ENCODE measurements at places on chromosomes 4 and X.
A peak's percentile ranks its signal among the peaks of the same experiment; 100 is the strongest.

DNA sequence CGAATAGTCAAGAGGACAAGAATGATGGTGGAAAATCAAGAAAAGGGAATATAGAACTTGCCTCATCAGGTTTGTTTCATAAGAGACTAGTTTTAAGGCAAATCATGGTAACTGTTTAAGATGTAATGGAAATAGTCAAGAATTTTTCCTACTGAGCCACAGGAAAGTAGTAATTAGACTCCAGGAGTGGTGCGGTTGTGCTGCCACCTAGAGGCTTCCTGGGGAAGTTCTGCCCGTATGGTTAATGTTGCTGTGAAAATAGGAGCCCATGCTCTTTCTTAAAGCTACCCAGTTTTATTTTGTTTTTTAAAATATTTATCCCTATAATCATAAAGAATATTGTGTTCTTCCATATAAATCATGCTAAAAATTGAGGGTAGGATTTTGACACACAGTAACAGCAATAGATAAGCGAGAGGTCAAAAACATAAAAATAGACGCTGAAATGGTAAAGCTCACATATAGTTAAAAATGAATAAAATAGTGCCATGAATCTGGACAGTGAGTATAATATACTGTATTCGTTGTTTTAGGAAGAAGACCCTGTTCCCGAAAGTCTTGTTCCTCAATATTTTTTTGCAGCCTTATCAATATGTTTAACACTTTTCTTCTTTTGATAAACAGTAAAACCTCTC lies 87.0 kb downstream of the PHOX2B start:
- DNase-seq, result peak; percentile 30

DNA sequence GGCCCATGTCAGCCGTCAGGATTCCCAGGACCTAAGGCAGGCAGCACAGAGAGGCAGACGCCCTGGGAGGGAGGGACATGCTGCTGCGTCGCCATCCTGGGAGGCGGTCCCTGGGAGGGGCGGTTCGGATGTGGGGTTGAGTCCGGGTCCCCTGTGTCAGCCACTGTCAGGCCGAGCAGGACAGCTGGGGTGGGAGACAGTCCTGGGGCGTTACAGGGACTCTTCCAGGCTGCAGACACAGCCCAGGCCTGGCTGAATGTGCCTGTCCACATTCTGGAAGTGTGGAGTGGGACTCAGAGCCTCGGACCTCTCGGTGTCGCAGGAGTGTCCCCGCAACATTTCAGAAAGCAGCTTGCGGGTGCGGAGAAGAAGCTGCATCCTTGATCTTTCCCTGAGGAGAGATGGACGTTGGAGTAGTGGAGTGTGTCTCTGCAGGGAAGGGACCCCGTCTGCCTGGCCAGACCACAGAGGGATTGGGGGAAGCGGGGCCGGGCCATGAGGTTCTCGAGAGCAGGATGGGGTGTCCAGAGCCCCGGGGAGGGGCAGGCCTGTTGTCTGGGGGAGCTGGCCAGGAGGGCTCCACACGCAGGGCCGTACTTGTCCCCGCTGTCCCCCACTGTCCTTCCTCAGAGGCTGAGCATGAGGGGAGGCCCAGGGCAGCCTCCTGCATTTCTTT lies 6.1 kb downstream of the AKAP17A start:
- no peak for DNase-seq

DNA sequence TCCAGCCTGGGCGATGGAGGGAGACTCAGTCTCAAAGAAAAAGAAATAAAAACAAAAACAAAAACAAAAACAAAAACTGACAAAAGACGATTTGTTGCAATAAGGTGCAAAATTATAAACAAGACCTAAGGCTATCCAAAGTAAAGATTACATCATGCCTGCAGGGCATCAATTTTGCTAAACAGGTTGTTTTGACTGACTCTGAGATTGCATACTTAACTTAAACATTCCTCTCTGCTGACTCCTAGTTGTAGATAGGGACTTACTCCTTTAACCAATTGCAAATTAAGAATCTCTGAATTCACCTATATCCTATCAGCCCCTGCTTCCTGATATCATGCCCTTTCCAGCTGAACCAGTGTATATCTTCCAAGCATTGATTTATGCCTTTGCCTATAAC lies 2687.3 kb downstream of the PCDH7 start:
- no peak for DNase-seq

- no peak for DNase-seq
These were observed 795.7 kb upstream of the SLIT2 start for GRCh38 chr4:19455850-19456602.

DNA sequence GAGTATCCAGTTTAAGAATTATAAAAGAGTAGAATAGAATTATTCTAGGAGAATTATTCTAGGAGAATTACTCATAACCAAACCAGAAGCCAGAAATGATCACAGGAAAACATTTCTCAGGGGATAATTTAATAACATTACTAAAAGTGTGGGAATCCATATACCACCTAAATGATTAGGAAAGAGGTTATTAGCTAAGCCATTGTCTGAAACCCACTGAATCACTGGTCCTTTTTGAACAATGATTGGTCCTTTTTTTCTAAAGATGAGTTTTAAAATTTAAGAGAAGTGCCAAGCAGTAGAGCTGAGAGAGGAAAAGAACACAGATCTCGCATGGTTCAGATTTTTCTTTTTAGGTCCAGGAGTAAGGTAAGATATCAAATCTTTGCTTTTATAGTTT lies at the start of gene ODAM:
TSS of gene ODAM (plus strand) at position 301 of the 400 bp plus-strand sequence. CDS start 819 bp downstream, outside the sequence.
- no peak for DNase-seq

GRCh38 chr4:114115526-114115925 lies 136.1 kb upstream of the ARSJ start:
- DNase-seq, result no peak

- no peak for DNase-seq
These were observed 25.4 kb upstream of the CD99 start for GRCh38 chrX:2665387-2666304.

DNA sequence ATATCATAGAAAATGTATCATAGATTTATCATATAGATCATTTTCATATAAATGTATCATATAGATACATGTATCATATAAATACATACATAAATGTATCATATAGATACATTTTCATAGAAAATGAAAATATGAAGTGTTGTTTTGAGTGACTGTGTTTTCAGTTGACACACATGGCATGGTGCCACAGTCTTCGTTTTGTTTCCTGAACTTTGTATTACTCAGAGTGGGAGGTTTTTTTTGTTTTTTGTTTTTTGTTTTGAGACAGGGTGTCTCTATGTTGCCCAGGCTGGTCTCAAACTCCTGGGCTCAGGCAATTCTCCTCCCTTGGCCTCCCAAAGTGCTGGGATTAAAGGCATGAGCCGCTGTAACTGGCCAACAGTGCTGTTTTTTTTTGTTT lies 3.9 kb downstream of the RBM10 start:
- DNase-seq, result no peak

- DNase-seq, result no peak
These were observed 147.7 kb downstream of the DCK start for GRCh38 chr4:71141125-71141524.

DNA sequence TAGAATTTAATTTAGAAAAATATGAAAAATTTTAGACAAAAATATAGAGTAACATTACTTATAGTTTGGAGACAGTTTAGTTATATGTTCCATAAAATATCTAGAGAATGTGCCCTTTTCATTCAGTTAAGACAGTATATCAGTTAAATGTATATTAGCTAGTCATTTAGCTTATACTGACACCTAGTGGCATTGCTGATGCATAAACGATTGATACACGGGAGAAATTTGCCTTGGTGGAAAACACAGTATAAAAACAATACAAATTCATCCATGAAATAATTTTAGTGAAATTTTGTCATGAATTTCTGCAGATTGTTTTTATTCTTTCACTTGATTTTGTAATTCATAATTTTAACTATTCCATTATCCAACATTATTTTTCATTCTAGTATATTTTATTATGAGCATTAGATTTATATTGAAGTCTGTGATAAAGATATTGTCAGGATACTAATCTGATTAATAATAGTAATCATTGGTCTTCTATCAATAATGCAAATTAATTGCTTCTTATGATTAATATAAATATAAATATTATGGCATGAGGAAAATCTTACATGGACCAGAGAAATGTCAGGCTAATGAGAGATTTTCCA lies 219.0 kb downstream of the TLL1 start:
- peak; percentile 24 for DNase-seq

DNA sequence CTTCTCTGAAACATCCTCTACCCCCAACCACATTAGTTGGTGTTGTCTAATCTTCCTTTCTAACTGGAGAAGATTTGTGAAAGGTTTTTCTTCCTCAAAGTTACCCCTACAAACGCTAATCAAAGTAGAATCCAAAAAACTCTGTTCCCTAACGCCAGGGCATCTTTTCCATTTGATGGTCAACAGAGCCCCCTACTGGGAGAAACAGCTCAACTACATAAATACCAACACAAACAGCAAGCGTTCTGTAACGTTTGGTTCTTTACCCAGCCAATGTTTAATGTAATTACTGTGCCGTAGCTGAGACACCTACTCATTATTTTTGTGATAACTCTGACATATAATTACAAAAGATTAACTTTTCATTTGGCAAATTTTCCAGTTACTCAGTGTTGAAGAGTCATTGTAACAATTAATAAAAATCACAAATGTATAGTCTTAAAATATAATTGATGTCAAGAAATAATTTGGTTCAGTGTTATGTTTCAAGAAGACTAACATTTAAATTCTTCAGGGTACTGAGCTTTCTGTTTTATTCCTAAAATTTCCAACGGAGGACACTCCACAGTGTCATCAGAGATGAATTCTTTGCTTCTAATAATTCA lies 94.9 kb upstream of the TBC1D9 start:
- peak; percentile 79 for DNase-seq

DNA sequence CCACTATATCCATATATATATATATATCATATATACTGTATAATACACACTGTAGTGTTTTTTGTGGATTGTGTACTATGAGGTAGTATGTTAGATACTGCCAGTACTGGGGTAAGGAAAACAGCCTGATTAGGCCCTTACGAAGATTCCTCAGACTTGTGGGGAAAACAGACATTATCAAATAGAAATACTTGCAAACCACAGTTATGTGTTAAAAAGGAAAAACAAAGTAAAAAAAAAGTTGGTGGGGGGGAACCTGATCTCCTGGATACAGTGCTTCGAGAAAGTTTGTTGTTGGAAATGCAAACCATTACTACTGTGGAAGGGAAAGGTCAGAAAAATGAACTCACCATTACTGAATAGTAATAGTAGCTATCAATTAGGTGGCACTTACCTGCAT lies 53.0 kb downstream of the PKD2 start:
- no peak for DNase-seq

DNA sequence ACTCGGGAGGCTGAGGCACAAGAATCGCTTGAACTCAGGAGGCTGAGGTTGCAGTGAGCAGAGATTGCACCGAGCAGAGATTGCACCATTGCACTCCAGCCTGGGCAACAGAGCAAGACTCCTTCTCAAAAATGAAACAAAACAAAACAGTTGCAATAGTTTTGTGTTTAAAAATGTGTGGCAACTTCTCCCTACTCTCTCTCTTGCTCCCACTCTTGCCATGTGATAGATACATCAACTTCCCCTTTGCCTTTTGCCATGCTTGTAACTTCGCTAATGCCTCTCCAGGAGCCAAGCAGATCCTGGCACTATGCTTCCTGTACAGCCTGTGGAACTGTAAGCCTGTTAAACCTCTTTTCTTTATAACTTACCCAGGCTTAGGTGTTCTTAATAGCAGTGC lies 52.5 kb upstream of the INTU start:
- no peak for DNase-seq

- DNase-seq, result no peak
These were observed 2.4 kb upstream of the CSN3 start for GRCh38 chr4:70239884-70240591.

- no peak for DNase-seq
These were observed 109.8 kb upstream of the HPGD start for GRCh38 chr4:174631901-174632758.

DNA sequence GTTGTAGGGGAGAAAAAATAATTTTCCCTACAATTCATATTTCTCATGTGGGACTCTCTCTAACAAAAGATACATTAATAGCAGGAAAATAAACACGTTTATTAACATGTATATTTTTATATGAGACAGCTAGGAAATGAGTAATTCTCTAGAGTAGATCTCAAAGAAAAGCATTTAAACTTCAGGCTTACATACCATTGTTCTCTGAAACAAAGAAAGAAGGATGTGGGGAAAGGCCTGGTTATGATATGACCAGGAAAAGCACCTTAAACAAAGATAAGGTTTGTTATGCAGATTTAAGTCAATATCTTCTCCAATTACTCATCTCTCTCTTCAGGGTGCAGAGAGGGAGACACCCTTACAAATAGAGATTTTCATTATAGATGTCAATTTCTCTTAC lies 131.3 kb downstream of the SLC7A11 start:
- DNase-seq, result no peak

DNA sequence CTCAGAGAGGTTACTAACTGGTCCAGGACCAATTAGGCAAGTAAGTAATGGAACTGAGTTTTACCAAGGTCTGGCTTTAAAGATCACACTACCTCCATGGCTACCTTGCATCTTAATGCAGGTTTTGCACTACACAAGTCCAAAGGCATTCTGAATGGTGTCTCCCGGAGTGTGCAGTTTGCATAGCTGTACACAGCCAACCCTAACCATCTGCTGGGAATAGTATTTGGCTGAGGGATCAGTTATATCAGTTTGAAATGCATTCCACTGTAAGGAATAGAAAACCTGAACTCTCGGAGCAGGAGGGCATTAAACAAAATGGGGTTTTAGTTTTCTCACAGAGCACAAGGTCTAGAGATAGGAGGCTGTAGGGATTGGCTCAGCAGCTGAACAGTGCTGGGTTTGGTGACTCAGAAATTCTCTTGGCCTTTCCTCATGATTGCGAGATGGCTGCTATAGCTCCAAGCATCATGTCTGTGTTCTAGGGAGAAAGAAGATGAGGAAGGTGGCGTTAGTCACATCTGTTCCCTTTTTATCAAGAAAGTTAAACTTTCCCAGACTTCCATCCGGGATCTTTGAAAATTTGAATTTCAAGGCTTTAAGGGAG lies 177.1 kb downstream of the NHS start:
- no peak for DNase-seq
